ENCODE measurements at places on chromosomes 6 and 20.

- no peak for DNase-seq
Measured at GRCh38 chr6:110688661-110689268, 126.5 kb downstream of the CDK19 start.

DNA sequence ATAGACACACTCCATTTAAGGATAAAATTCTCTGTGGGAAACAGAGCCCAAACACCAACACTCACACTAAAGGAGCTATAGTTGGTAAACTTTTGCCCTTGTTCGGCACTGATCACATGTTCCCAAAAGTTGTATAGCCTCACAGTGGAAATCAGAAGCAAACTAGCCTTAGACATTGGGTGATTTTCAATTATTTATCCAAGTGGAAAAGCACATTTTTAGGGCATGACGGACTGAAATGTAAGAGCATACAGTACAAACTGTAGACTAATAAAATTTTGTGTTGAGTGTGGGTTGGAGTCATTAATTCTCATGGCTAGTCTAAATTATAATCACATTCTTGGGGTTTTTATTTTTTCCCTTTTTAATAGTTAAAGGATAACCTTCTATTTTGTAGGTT is 202.4 kb downstream of the MOXD1 start:
- DNase-seq: no peak

DNA sequence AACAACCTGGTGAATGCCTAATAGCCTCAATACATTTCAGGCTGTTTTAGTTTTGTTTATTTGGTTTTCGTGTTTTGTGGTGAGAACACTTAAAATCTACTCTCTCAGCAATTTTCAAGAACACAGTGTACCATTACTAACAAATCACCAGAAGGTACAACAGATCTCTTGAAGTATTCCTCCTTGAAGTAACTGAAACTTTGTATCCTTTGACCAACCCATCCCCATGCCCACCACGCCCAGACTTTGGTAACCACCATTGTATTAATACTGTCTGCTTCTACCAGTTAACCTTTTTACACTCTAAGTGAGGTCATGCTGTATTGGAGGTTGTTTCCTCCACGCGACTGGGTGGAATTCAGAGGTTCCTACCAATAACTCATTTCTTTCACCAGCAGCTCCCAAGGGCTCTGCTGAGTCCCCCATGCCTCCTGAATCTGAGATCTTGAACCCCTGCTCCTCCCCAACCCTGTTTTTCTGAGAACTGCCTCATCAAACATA is 5.7 kb upstream of the TRIM40 start:
- no peak for DNase-seq

DNA sequence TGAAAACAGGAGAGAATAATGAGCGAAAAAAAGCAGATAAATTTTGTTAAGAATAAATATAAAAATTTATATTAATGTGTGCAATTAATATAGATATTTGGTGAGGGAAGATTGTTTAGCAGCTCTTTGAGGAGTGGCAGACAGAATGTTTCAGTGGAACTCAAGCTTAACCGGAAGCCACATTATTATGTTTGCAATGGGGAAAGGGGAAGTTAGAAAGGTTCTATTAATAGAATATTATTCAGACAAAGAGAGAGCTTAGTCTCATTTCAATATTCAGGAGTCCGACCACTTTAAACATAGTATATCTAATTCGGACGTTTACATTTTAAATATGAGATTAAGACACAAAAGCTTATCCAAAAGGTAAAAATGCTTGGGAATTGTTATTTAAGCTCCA is 81.6 kb upstream of the KHDRBS2 start:
- no peak for DNase-seq

- no peak for DNase-seq
Measured at GRCh38 chr6:128230267-128230989, 290.0 kb downstream of the PTPRK start.

GRCh38 chr6:38982470-38982869 is 66.1 kb upstream of the GLP1R start:
- DNase-seq: no peak

DNA sequence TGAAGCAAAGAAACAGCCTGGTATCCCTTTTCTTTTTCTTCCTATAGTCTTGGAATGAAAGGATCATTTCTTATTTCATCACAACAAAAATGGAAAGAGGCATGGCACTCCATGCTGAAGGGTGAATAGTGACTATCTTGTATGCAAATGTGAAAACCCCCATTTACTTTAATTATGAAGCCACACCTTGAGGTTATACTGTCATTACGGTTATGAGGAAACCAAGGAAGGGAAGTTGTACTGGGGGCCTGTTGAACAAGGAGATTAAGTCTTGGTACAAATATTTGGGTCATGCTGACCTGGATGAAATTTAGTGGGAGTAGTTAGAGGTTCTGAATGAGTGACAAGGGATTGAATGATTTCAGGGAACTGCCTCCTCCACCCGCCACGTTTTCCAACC is 8.7 kb upstream of the STXBP5 start:
- no peak for DNase-seq

DNA sequence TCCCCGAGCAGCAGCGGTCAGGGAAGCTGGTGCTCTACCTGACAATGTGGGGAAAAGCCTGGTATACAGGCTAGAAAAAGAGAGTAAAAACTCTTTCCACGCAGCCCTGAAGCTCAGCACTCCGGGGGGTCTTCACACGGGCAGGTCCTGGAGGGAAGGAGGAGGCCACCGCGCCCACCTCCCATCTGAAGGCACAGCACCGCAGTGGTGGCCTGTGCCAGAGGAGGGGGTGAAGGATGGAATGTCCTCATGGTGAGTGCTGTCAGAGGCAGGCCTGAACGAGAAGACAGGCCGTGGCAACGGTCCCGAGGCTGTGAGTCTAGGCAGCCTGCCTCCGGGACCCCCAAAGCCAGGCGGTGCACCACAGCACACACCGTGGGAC is 5.8 kb downstream of the SLC2A4RG start:
- DNase-seq: no peak

DNA sequence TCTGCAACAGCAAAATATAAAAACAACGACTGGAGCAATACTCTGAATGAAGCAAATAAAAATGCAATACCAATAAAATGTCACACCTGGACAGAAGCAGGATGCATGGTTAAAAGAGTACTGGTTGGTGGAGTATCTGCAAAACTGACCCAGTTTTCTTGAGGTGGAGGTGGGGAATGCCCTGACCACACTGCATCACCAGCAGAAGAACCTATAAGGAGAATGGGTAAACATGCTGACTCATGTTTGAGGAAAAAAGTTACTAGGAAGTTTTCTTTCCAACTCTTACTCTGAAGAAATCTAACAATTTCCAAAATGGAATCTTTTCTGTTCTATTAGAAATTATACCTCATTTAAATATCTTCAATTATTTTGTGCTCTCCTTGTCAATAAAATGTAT is 43.6 kb downstream of the REPS1 start:
- no peak for DNase-seq

- no peak for DNase-seq
Measured at GRCh38 chr6:34644716-34645115, 51.9 kb downstream of the ILRUN start.

GRCh38 chr6:45880159-45880558 is 135.5 kb downstream of the CLIC5 start:
- DNase-seq: no peak

DNA sequence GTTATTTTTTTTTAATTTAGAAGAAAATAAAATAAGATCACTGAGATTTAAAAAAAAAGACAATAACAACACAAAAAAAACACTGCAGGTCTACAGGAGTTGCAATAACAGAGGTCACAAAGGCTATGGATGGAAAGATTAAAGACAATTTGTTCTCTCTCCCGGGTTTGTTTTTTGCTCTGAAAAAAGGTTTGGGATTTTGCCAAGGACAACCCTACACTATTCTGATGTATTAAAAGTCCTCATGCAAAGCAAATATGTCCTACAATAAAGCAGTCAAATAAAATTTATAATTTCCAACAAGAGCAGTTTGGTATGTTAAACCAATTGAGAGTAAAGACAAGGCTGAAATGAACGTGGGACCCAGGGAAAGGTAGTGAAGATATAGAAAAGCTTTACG is 55.6 kb downstream of the PTPRK start:
- no peak for DNase-seq

GRCh38 chr6:145260484-145261175 is 474.7 kb downstream of the EPM2A start:
- DNase-seq: no peak

GRCh38 chr6:12007473-12007872 is 4.6 kb upstream of the HIVEP1 start:
- DNase-seq: no peak

DNA sequence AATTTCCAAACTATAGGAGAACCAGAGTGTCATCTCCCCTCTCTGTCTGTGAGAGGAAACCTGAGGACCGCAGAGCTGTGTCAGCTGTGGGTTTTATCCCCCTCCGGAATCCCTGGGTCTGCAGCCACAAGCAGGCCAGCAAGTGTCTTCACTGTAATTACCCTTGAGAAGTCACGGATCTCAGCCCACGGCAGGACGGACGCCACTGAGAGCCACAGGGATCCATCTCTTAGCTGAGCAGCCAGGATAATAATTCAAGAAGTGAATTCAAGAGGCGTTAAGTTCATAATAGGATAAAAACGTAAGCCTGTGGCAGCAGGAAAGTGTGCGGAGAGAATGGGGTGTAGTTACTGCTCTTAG is 37.0 kb downstream of the DLL1 start:
- no peak for DNase-seq

DNA sequence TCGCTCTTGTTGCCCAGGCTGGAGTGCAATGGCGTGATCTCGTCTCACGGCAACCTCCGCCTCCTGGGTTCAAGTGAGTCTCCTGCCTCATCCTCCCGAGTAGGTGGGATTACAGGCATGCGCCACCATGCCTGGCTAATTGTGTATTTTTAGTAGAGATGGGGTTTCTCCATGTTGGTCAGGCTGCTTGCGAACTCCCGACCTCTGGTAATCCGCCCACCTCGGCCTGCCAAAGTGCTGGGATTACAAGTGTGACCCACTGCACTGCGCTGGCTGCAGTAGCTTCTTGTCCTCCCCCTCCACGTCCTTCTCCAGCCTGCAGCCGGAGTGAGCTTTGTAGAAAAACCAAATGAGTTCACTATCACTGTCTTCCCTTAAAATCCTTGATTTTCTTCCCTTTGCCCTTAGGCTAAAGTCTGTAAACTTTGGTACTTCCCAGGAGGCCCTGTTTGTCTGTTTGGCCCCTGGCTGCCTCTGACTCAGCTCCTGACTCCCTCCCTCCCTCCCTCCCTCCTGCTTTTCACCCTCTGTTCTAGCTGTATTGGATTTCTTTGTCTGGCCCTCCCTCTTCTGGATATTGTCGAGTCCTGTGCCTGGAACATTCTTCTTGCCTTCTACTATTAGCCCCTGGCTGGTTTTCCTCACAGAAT is 12.9 kb downstream of the PARD6B start:
- DNase-seq: no peak

GRCh38 chr20:60317401-60317800 is 359.2 kb downstream of the CDH26 start:
- no peak for DNase-seq

DNA sequence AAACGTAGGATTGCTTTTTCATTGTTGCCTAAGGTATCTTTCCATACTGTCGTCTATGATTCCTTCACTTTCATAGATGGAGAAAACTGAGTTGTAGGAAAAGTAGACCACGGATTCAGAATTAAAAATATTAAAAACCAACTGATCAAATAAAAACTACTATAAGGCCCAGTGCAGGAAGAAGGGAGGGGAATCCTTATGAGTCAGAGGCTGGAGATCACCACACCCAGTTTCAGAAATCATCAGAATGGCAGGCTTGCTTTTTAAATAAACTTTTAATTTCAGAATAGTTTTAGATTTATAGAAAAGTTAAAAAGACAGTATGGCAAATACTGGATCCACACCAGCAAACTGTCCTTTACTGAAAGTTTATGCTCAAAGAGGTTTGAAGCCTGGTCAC is 32.0 kb upstream of the POPDC3 start:
- no peak for DNase-seq

DNA sequence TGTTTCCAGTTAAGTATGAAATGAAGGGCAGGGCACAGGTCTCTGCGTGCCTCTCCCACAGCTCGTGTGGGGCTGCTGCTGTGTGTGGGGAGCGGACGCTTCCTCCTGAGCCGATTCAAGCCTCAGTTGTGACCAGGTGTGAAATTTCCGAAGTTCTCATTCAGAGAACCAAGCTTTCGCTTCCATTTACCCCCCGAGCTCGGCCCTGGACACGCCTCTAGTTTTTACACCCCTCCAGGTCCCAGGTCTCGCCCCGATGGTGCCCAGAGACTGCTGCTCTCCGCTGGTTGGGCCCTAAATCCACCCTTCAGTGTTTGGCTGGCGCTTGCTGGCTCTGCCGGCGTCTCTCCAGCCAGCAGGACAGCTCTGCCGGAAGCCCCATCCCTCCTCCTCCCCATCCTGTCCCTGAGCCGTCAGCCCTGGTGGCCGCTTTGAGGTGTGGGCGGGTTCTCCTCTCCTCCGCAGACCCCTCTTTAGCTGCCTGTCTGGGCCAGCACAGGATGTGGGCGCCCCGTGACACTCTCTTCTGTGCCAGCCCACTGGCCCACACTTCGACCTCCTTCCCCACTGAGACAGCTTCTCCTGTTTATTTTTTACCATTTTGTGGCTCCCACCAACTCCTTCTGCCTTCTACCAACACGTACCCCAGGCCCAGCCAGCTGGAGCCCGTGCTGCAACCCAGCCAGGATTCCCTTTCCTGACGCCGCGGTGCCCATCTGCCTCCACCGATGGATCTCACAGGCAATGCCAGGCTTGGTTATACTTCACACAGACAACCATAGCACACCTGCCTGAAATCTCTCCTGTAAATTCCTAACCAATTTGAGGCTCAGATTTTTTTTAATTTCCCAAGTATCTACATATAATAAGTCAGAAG is 142.8 kb downstream of the DLL1 start:
- no peak for DNase-seq
